ENCODE measurements at places on chromosomes 6 and 20.
A peak's percentile ranks its signal among the peaks of the same experiment; 100 is the strongest.

DNA sequence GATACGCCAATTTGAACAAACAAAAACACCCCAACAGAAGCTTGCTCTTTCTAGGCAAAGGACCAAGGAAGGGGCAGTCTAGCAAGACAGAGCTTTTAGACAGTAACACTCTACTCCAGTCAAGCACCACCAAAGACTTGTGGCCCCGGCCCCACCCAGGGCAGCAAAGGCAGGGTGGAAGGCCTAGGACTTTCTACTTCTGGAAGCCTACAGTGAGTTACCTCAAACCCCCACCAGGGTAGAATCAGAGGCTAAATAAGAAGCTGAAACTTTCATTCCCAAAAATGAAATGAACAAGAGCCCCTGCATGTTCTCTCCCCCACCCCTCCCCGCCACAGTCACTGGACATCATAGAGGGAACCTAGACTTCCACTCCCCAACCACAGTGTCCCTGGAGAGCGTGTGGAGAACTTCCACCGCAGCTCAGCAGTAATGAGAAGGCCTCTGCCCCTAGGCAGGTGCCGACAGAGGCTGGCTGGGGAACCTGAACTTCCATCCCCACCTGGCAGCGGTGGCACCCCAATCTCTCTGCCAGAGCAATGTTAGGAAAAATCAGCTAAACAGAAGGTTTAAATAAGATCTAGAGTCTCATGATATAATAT lies 40.0 kb downstream of the KATNA1 start:
- no peak overlapping the region for H3K4me3 ChIP-seq
- H3K4me1 ChIP-seq, result no peaks in the 10 kb centered on the region
- no peak for DNase-seq
- no peak overlapping the region for H3K27ac ChIP-seq
- no peaks in the 10 kb centered on the region for H3K36me3 ChIP-seq

- H3K27ac ChIP-seq, result no peak overlapping the region
- no peaks in the 10 kb centered on the region for H3K4me1 ChIP-seq
- H3K27me3 ChIP-seq, result no peaks in the 10 kb centered on the region
Measured at GRCh38 chr6:111718326-111718725, 112.6 kb upstream of the TRAF3IP2 start.

DNA sequence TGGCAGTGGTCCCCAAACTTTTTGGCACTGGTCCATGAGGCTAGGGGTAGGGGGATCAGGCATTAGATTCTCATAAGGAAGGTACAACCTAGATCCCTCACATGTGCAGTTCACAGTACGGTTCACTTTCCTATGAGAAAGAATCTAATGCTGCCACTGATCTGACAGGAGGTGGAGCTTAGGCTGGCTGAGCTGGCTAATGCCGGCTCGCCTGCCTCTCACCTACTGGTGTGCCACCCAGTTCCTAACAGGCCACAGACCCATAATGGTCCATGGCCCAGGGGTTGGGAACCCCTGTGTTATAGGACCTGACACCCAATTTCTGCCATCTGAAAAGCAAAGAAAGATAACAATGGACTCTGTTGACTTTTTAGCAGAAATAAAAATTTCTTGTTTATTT lies 199.6 kb downstream of the GMPR start:
- no peaks in the 10 kb centered on the region for H3K27me3 ChIP-seq
- no peak overlapping the region for H3K4me3 ChIP-seq
- no peak for DNase-seq
- H3K36me3 ChIP-seq, result no peaks in the 10 kb centered on the region

DNA sequence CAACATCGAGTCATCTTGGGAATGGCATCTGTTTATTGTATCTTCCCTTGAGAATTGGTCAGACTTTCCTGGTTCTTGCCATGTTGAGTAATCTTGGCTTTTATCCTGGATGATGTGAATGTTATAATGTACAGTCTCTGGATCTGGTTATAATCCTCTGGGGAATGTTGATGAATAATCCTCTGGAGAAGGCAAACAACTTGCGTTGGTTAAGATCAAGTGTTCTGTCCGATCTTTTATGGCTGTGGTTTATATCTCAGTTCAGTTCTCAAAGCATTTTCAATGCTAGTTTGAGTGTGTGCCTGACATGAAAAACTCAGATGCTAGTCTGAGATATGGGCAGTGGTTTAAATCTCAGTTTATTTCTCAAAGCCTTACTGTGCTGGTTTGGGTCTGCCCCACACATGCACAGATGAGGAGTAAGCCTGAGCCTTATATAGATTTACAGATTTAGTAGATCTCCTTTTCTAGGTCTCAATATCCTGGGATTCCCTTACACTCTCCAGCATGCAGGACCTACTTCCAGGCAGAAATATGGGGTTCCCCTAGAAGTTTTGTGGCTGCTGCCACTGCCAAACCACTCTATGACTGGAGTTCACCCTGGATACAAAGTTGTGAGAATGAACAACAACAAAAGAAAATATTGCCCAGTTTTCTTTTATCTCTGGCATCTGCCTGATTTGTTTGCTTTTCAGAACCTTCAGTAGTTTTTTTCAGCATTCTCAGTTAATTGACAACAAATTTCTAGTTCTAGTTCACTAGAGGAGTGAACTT lies 191.8 kb upstream of the MAN1A1 start:
- no peaks in the 10 kb centered on the region for H3K27me3 ChIP-seq
- H3K27ac ChIP-seq, result no peak overlapping the region
- H3K36me3 ChIP-seq, result no peaks in the 10 kb centered on the region
- H3K4me1 ChIP-seq, result no peaks in the 10 kb centered on the region
- DNase-seq, result no peak

- H3K27ac ChIP-seq, result no peak overlapping the region
- no peak overlapping the region for H3K4me3 ChIP-seq
- H3K36me3 ChIP-seq, result no peaks in the 10 kb centered on the region
- no peak for DNase-seq
- H3K27me3 ChIP-seq, result no peaks in the 10 kb centered on the region
Measured at GRCh38 chr6:157157258-157157657, 166.1 kb downstream of the TMEM242 start.

- peaks cover 30% of the 10 kb centered on the region for H3K36me3 ChIP-seq
- DNase-seq, result no peak
- no peaks in the 10 kb centered on the region for H3K27me3 ChIP-seq
Measured at GRCh38 chr20:63873477-63873971, 8.5 kb downstream of the TPD52L2 start.

GRCh38 chr20:52484438-52484837 lies 292.9 kb upstream of the ZFP64 start:
- H3K4me1 ChIP-seq, result no peaks in the 10 kb centered on the region
- H3K4me3 ChIP-seq, result no peak overlapping the region
- H3K27ac ChIP-seq, result no peak overlapping the region
- DNase-seq, result no peak

- H3K36me3 ChIP-seq, result no peaks in the 10 kb centered on the region
- no peaks in the 10 kb centered on the region for H3K4me1 ChIP-seq
- H3K27ac ChIP-seq, result no peak overlapping the region
Measured at GRCh38 chr6:14217728-14218518, 100.4 kb downstream of the CD83 start.

GRCh38 chr20:62303062-62303339 lies 204 bp downstream of the ADRM1 start:
- no peaks in the 10 kb centered on the region for H3K27me3 ChIP-seq
- peak overlapping the region; percentile 81 for H3K4me3 ChIP-seq
- peak overlapping the region; percentile 89 for H3K27ac ChIP-seq
- peaks cover 19% of the 10 kb centered on the region for H3K36me3 ChIP-seq
